ENCODE measurements at places on chromosomes 5 and 9.

- no peak for DNase-seq
These were observed 11.8 kb downstream of the FAM163B start for GRCh38 chr9:133597316-133597957.

GRCh38 chr5:174583071-174583470 is 141.3 kb upstream of the MSX2 start:
- no peak for DNase-seq

DNA sequence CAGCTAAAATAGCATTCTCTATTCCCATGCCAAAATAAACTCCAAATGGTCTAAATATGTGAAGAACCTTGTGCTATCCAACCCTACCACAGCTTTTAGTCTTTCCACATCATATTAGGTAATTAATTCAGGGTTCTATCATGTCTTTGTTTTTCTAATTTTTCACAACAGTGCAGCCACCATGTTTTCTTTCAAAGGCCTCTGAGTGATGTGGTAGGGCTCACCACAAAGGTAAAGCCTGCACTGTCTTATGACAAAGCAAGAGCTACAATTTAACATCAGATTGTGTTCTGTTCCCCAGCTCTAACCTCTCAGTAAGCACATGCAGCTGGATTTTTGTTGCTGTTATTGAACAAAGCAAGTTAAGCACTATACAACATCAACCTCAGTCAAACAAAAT is 52.4 kb downstream of the MEF2C start:
- DNase-seq = no peak

- no peak for DNase-seq
These were observed 14.2 kb upstream of the LVRN start for GRCh38 chr5:115948091-115948534.

- no peak for DNase-seq
These were observed 156.7 kb downstream of the EBF1 start for GRCh38 chr5:158943057-158943456.

- no peak for DNase-seq
These were observed 242.4 kb downstream of the MED10 start for GRCh38 chr5:6135977-6136376.

- DNase-seq = no peak
These were observed 1.8 kb upstream of the INIP start for GRCh38 chr9:112719696-112720095.

- no peak for DNase-seq
These were observed 12.2 kb upstream of the MPDZ start for GRCh38 chr9:13291718-13292117.

- DNase-seq = no peak
These were observed 138.3 kb downstream of the CDK5RAP2 start for GRCh38 chr9:120441426-120442307.

GRCh38 chr9:78712903-78713613 is 416.1 kb downstream of the PSAT1 start:
- DNase-seq = no peak

GRCh38 chr5:134432174-134432573 is 20.5 kb upstream of the CDKN2AIPNL start:
- no peak for DNase-seq

DNA sequence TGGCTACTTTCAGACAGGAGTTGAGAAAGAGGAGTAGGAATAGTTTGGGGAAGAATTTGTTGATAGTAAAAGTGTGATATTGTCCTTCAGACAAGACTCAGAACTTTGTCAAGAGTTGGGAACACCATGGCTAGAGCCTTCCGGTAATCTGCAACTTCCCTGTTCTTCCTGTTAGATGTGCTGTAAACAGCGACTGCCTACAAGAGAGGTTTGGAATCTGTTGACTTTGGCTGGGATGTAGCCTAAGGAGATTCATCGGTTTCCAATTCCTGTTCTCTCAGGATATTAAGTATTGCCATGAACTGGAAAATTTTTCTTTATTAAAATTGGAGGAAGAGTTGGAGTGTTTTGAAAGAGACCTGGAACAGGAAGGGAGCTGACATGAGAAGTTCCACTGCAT is 43.9 kb downstream of the ARHGAP26 start:
- DNase-seq = no peak

DNA sequence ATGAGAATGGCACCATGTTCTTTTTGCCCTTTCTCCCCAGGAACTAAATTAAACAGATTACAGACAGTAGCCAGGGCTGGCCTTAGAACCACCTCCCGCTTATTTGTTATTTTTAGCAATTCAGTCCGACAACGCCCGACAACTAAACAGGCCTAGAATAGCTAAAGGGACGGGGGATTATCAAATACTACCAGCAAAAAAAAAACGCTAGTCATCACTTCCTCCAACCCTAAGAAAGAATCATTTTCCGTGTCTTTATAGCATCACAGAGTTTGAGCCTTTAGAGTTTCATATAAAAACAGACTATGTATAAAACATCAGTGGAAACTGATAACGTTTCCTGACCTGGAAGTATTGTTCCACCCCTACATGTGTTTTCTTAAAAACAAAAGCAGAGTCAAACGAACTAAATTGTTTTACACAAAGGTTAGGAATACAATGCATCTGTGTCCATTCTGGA is 35.3 kb downstream of the PFDN1 start:
- DNase-seq = no peak

- DNase-seq = no peak
These were observed 5.9 kb upstream of the MELK start for GRCh38 chr9:36566813-36567221.

DNA sequence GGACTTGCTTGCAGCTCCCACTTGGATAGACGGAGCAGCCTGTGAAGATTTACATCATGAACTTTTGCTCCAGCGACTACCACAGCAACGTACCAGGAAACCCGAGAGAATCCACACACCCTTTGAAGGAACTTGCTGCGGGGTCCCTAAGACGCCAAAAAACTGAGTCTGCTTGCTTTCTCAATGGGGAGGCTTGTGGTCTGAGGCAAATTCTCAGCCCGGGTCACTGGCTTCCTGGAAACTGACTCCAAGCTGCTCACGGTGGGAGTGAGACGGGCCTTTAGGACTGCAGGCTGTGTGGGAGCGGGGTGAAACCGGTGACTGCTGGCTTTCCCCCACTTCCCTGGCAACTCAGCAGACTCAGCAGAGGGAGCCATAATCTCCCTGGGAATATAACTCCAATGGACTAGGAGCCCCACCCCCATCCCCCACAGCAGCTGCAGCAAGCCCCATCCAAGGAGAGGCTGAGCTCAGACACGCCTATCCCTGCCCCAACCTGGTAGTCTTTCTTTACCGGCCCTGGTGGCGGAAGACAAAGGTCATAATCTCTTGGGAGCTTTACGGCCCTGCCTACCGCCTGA is 466.0 kb downstream of the CAAP1 start:
- DNase-seq = no peak

- no peak for DNase-seq
These were observed 50.9 kb downstream of the KIAA1958 start for GRCh38 chr9:112537561-112537960.

DNA sequence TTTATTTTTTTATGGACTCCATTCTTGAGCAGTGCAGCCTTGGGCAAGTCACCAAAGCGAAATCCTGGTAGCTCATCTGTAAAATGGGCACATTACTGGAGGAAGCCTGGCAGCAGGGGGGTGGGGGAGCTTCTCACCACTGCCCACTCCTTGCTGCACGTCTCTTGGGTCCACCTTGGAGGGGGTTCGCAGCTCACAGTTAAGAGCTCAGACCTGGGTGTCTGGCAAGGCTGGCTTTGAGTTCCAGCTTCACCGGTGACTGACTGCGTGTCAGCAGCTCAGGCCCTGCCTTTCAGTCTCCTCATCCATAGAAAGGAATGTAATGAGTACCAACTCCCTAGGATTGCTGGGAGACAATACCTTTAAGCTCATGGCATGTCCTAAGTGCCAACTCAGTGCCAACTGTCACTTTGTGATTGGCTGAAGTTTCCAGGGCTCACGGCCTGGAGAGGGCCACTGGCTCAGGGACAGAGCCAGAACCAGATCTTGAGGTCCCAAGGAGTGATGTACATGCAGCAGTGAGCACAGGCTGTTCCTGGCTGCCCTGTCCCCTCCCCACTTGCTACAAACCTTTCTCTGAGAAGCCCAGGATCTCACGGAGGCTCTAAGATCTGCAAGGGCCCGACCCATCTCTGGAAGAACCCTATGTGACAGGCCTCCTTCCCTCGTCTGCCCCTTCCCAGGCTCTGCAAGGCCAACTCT is 72.9 kb downstream of the C9orf50 start:
- DNase-seq = no peak

- no peak for DNase-seq
These were observed 50.8 kb downstream of the MRPL36 start for GRCh38 chr5:1748845-1749244.

GRCh38 chr5:106393276-106393675 is 1277.5 kb downstream of the EFNA5 start:
- no peak for DNase-seq

DNA sequence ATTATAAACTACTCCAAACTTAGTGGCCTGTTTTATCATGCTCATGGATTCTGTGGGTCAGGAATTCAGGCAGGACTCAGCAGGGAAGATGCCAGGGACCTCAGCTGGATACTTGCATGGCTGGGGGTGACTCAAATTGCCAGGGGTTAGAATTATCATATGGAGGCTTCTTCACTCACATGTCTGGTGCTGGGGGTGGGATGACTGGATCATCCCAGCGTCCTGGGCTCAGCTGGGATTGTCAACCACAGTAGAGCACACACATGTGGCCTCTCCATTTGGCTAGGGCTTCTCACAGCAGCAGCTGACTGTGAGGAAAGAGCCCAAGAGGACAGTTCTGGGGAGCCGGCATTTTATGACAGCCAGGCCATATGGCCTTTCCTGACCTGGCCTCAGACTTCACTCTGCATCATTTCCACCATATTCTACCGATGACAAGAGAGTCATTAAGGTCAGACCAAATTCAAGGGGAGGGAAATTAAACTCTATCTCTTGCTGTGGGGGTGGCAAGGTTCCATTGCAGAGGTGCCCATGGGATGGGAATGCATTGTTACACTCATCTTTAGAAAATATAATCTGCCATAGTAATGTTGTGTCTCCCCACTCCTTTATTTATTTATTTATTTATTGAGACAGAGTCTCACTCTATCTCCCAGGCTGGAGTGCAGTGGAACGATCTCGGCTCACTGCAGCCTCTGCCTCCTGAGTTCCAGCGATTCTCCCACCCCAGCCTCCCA is 5.2 kb upstream of the GRK6 start:
- no peak for DNase-seq

GRCh38 chr9:131037335-131038255 is 28.6 kb downstream of the LAMC3 start:
- DNase-seq = no peak

- no peak for DNase-seq
These were observed 22.4 kb downstream of the DDX31 start for GRCh38 chr9:132647355-132647754.

GRCh38 chr9:69645488-69645887 is 26.7 kb downstream of the APBA1 start:
- no peak for DNase-seq

DNA sequence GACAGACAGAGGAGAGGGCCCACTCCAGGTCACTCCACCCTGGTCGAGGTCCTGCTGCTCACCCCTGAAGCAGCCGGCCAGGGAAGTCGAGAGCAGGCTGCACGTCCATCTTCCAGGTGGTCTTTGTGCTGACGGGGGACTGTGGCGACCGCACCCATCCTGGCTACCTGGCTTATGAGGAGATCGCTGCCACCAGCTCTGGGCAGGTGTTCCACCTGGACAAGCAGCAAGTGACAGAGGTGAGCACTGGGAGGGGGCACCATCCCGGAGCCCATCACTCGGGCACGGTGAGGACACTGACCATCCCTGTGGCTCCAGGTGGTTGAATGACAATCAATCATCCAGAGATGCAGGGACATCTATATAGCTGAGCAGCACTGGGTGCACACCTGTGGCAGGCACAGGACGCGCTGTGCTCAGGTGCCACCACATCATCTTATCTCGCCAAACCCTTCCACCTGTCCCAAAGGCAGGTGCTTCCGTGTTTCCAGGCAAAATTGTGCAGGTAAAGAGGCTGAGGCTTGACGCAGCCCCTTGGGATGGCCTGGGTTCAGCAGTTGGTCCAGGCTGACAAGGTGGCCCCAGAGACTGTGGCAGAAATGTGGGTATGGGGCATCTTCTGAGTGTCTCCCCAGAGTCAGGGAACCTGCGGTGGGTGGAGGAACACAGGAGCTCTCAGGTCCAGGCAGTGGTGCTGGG is 20.7 kb downstream of the HMCN2 start:
- no peak for DNase-seq

GRCh38 chr5:151048526-151048925 is 28.1 kb downstream of the GPX3 start:
- DNase-seq = no peak

GRCh38 chr9:120965344-120966012 is 38.9 kb upstream of the TRAF1 start:
- peak; percentile 31 for DNase-seq

GRCh38 chr9:124395826-124396225 is 19.4 kb downstream of the PSMB7 start:
- no peak for DNase-seq

DNA sequence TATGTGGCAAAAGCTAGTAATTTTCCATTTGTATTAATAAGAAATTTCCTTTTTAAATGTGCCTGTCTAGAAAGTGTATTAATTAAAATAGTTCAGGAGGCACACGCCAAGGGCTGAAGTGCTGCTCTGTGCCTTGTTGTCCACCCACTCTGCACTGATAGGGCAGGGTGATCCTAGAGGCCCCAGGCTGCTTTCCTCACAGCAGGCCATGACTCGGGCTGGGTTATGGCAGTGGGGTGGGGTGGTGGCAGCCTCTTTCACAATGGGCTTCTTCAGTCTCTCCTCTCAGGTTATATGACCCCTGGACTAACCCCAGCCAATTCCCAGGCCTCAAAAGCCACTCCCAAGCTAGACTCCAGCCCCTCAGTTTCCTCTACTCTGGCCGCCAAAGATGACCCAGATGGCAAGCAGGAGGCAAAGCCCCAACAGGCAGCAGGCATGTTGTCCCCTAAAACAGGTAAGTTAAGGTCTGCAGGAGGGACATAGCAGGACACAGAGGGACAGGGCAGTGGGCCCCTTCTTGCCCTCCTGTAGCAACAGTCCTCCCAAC is 19.5 kb downstream of the CD74 start:
- no peak for DNase-seq

GRCh38 chr5:177132136-177133095 is 1.2 kb upstream of the NSD1 start:
- peak; percentile 34 for DNase-seq

DNA sequence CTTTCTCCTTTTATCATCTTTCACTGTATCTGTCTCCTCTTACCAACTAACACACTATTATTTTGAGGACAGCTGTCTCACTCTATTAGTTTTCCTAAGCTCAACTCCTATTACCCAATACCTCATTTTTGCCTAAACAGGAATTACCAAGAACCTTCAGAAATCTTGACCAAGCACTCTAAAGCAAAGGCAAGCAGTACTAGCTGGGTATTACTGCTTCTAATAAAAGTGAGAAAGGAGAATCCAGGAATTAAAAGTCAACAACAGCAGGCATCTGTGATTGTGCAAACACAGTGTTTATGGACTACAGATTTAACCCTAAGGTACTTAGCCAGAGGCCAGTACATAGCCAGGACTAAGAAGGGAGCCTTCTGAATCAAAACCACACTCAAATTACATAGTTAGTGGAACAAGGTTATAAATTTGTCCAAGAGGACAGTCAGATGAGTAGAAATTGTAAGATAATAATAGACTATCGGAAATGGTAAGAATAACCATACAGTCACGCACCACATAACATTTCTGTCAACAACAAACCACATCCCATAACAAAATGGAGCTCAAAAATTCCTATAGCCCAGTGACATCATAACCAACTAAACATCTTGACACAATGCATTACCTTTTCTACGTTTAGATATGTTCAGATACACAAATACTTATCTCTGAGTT is 8.3 kb downstream of the RFX3 start:
- DNase-seq = no peak

- no peak for DNase-seq
These were observed 20.5 kb downstream of the THBS4 start for GRCh38 chr5:80055491-80056170.

Measured in neural crest cell (in vitro differentiated cells).